Stimulated activated naive B cell treated with anti-CD40 and anti-IgM and Interleukin-4, amounts not matched to agents 10 μg/mL and 1 μg/mL and 100 μg/mL, for 72 hours (primary cell): ENCODE measurements at places on chromosomes 13 and 19.

GRCh38 chr13:49346460-49346859 lies 97.4 kb downstream of the CAB39L start:
- DNase-seq = no peak

- no peak for DNase-seq
Observed at GRCh38 chr19:34350161-34350561, 14.8 kb upstream of the GPI start.

- no peak for DNase-seq
Observed at GRCh38 chr19:16889366-16889882, 625 bp downstream of the F2RL3 start.

GRCh38 chr19:52735734-52736133 lies 890 bp upstream of the ZNF611 start:
- no peak for DNase-seq

GRCh38 chr19:2719920-2720776 lies 1.0 kb downstream of the DIRAS1 start:
- no peak for DNase-seq

GRCh38 chr19:44282846-44283245 lies 22.0 kb downstream of the ZNF235 start:
- no peak for DNase-seq

DNA sequence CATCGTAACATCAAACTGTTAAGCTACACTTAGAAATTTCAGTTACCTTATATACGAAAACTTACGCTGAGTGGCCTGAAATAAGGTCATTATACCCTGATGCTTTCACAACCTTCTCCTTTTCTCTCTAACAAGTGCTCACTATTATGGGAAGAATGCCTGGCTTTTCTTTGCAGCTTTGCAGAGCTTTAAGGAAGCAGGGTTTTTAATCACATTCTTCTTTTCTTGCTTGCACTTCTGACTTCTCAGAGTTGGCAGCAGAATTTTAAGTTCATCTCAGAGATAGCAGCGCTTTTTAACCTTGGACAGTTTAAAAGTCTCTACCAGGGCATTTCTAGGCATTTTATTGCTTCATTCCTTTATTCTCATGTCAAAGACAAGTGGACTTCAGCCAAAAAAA lies 285.1 kb downstream of the SPRY2 start:
- DNase-seq = no peak

GRCh38 chr19:18477042-18477779 lies 39.3 kb upstream of the ISYNA1 start:
- DNase-seq = no peak

GRCh38 chr19:51507192-51507591 lies 5.6 kb upstream of the SIGLEC12 start:
- DNase-seq = no peak

- DNase-seq = no peak
Observed at GRCh38 chr13:66618702-66619101, 611.4 kb downstream of the PCDH9 start.

DNA sequence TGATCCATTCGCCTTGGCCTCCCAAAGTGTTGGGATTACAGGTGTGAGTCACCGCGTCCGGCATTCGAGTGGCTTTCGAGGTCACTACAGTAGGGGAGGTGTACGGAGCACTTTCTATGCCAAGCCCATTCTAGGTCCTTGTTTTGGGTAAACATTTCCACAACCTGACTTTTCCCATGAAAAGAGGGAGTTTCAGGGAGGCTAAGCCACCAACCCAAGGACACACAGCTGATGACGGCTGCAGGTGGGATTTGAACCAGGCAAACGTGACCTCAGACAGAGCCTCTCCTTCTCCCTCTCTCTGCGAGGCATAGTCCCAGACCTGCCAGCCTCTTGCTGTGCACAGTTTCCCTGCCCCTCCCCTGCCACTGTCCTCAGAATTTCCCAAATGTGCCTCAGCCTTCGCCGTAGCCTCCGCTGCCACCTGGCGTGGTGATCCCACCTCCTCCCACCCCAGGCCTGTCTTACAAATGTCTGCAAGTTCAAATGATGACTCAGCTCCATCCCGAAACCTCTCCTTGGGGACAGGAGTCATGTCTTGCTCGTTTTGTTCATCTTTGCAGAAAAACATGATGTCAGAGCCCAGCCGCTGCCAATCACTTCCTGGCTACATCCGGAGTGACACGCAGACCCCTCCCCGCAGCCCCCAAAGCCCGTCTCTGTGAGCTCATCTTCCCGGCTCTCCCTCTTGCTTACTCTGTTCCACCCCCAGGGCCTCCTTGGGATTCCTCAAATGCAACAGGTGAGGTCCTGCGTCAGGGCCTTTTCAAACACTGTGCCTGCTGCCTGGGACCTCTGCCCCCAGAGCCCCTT lies 6.6 kb upstream of the GADD45B start:
- DNase-seq = no peak

DNA sequence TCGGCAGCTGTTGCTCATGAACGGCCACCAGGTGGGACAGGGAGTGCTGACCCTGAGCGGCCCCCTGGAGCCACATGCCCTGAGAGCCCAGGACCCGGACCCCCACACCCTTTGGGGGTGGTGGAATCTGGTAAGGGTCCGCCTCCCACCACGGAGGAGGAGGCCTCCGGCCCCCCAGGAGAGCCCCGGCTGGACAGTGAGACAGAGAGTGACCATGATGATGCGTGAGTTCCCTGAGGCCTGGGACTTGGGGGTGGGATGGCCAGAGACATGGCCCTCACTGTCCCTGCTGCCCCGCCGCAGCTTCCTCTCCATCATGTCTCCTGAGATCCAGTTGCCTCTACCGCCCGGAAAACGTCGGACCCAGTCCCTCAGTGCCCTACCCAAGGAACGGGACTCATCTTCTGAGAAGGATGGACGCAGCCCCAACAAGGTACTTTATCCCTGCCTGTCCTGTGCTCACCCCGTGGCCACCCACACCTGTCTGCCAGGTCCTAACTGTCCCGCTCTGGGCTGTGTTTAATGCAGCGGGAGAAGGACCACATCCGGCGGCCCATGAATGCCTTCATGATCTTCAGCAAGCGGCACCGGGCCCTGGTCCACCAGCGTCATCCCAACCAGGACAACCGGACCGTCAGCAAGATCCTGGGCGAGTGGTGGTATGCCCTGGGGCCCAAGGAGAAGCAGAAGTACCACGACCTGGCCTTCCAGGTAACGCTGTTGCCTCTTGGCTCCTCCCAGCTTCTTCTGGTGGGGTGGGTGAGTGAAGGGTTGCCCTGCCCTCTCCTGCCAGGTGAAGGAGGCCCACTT lies 14.7 kb upstream of the PRR19 start:
- DNase-seq = no peak

GRCh38 chr19:8654591-8655339 lies 24.3 kb downstream of the NFILZ start:
- DNase-seq = peak; percentile 18

DNA sequence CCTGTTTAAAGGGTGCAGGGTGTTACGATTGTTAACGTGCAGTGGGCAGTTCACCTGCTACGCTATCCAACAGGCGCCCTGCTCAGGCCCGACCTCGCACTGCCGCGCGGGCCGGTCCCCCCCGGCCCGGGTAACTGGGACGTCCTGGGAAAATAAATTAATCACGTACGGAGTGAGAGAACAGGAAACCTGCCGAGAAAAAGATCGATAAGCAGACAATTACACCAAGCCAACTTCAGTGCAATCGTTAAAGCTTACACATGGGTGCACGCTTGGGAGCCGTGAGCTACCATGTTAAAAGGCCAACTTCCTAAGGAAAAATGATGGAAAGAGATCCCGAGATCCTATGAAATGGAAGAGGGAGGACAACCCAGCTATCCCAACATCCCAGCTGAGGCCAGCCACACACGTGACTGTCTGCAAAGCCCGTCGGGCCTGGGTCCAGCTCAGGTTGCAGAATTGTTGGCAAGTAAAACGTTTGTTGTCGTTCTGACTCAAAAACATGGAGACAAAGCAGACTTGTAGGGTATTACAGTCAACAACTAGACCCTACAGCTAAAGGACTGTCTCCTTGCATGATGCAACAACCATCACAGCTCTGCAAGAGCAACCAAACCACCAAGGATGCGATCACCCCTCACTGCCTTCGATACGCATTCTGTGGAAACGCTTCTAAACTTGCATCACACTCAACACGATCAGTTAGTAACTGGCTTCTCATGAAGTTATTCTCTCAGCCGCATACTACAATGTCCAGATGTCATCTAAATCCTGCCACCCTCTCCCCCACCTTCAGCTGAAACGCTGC lies 741 bp upstream of the TUBGCP3 start:
- DNase-seq = no peak

DNA sequence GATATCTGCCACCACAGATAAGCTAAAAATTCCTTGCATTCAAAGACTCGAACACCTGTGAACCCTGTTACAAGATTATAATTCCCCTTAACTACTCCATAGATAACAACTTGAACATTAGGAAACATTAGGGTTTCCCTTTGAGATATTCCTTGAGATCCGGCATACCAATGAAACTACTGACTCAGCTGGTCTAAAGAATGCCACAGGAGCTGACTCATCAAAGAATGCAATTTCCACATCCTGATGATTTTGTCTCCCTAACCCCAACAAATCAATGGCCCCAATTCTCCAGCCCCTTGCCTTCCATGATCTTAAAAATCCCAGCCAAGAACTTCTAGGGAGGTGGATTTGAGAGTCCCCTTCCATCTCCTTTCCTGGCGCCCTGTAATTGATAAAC lies 35.6 kb upstream of the ZNF599 start:
- DNase-seq = no peak

- DNase-seq = no peak
Observed at GRCh38 chr19:6250909-6251308, 28.9 kb downstream of the MLLT1 start.

GRCh38 chr19:38183251-38183897 lies 40.6 kb downstream of the DPF1 start:
- DNase-seq = no peak

DNA sequence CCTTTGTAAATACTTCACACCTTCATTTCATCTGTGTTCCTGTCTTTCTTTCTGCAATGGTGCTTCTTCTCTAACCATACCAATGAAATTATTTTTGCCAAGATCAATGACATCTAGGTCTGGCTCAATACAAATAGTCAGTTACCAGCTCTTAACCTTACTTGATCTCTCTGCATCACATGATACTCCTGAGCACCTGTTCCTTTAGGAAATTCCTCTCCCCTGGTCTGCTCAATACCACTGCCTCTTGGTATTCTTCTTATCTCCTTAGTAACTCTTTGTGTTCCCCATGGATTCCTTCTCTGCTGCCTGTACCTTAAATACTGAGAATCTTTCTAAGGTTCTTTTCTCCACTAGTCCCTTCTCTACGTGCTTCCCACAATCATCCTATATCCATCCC lies 25.9 kb downstream of the SOHLH2 start:
- no peak for DNase-seq

DNA sequence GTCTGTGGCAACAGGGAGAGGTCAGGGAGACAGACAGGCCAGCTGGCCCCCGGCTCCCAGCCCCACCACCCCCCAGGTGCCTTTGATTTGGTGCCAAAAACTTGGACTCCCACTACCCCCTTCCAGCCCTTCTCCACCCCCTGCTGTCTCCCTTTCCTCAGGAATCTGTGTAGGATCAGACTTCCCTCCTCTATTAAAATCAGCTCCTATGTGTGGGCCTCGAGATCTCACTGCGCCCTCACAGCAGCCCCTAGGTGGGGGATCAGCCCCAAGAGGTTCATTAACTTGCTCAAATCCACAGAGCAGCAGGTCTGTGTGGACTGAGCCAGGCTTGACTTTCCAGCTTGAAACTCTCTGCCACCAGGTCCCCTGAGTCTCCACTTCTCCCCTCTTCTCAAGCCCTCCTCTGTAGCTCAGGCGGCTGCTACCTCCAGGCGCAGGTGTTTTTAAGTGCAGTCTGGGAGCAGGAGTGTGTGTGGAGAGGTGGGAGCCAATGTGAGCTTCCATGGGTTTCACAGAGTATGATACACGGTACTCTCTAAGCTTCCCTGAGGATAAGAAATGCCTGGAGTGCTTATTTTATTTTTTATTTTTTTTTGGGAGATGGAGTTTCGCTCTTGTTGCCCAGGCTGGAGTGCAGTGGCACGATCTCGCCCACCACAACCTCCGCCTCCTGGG lies 1.7 kb downstream of the GAPDHS start:
- DNase-seq = no peak

GRCh38 chr13:29849071-29849631 lies 1.3 kb downstream of the UBL3 start:
- peak; percentile 29 for DNase-seq

- DNase-seq = no peak
Observed at GRCh38 chr19:51029718-51030117, 3.3 kb upstream of the KLK11 start.
